Osteoblast (primary cell): ENCODE measurements at places on chromosomes 1 and 21.

DNA sequence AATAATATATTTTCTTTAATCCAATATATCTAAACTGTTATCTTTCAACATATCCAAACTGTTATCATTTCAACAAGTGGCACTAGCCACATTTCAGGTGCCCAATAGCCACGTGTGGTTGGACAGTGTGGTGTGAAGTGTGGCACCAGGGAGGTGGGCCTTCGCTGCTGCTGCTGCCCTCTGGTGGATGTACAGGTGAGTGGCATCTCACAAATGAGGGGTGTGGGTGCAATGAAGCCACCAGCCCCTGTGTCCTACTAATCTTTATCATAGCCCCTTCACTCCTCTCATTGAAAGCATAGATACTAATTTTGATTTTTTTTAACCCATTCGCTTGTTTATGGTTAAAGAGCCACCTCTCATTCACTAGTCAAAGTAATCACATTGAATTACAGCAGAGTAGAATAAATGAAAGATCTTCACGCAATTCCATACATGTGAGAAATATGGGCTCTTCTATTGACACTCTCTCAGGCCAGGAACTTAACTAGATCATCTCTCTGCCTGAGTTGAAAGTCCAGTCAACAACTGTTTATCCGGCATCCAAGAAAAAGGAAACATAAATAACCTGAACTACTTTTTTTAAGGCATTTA lies 499.2 kb downstream of the OMA1 start:
- H3K27me3 ChIP-seq = no peaks in the 10 kb centered on the region
- H3K27ac ChIP-seq = no peak overlapping the region
- no peaks in the 10 kb centered on the region for H3K36me3 ChIP-seq
- no peaks in the 10 kb centered on the region for H3K4me1 ChIP-seq
- H3K4me3 ChIP-seq = no peak overlapping the region

GRCh38 chr1:24727501-24728216 lies 17.6 kb upstream of the CLIC4 start:
- H3K4me1 ChIP-seq = peaks cover 42% of the 10 kb centered on the region
- H3K4me3 ChIP-seq = peak overlapping the region; percentile 42
- H3K27ac ChIP-seq = peak overlapping the region; percentile 80
- no peaks in the 10 kb centered on the region for H3K27me3 ChIP-seq
- DNase-seq = peak; percentile 97

DNA sequence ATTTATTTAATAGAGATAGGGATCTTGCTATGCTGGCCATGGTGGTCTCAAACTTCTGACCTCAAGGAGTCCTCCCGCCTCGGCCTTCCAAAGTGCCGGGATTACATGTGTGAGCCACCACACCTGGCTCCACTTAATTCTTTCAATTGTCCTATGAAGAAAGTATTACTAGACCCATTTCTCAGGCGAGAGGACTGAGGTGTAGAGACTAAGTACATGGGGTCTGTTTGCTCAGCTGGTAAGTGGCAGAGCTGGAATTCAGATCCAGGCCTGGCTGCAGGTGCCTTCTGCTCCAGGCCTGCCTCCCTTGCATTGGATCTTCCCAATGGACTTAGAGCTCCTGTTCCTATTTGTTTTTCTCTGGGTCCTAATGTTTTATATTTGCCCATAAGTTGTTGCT lies 55.5 kb downstream of the HTR6 start:
- no peaks in the 10 kb centered on the region for H3K4me1 ChIP-seq
- no peaks in the 10 kb centered on the region for H3K36me3 ChIP-seq
- no peaks in the 10 kb centered on the region for H3K27me3 ChIP-seq
- H3K27ac ChIP-seq = no peak overlapping the region
- H3K4me3 ChIP-seq = no peak overlapping the region

DNA sequence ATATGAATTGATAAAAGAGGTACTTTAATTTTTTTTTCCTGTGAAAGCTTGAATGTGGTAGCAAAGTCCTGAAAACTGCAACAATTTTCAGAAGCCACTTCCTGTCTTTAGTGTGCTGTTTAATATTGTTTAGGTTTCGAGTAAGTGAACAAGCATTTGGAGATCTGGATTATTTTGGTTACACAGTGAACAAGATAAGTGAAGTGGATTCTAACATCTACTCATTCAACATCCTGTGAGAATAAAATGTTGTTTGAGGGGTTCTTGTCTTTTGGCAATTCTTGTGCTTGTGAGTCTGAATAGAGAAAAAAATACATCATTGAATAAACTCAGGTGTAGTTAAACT lies 35.2 kb upstream of the PLA2G4A start:
- H3K27ac ChIP-seq = peak overlapping the region; percentile 31
- DNase-seq = no peak
- no peak overlapping the region for H3K4me3 ChIP-seq
- no peaks in the 10 kb centered on the region for H3K36me3 ChIP-seq

DNA sequence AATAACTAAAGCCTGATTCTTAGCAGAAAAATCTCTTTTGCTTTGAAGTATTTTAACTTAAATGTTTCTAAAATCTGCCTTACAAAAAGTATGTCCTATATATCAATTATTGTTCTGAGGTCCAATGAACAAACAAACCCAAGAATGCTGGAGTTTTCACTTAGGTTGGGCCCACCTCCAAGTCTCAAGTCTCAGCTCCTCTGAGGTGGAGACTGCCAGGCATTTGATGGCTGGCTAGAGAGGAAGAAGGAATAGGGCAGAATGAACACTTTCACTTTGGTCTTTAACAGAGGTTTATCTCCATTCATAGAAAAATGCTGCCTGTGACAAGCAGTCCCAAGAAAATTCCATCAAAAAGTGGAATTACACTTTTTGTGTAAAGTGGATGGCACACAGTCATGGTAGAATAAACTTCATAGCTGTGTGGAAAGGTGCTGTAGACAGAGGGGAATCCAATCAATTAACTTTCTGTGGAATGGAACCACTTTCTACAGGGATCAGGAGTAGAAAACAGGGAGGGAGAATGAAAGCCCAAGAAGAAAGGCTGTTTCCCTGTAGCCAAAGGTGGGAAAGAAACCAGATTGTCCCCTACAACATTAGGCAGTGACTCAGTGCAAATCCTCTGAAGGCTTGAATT lies 349.4 kb upstream of the RUNX1 start:
- no peaks in the 10 kb centered on the region for H3K27me3 ChIP-seq
- no peak for DNase-seq
- peak overlapping the region; percentile 51 for H3K27ac ChIP-seq
- peak overlapping the region; percentile 46 for H3K4me3 ChIP-seq
- H3K4me1 ChIP-seq = peaks cover 34% of the 10 kb centered on the region

DNA sequence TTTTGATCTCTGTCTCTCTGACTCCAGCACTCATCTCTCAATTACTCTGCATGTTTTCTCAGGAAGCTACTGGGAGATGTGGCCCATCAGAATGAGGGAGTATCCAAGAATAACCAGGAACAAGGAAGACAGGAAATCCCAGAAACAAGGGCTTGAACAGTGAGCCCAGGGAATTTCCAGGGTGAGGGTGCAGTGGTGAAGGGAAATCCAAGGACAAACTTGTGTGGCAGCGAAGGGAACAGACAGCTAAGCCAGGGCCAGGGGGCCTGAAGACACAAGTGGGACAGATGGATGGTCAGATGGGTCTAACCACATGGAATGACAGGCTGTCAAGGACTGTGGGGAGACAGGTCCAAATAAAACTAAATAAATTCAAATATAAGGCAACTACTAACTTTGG lies 121.8 kb upstream of the ERRFI1 start:
- H3K4me1 ChIP-seq = peaks cover 5% of the 10 kb centered on the region
- H3K27ac ChIP-seq = no peak overlapping the region
- no peaks in the 10 kb centered on the region for H3K27me3 ChIP-seq
- peak; percentile 74 for DNase-seq

DNA sequence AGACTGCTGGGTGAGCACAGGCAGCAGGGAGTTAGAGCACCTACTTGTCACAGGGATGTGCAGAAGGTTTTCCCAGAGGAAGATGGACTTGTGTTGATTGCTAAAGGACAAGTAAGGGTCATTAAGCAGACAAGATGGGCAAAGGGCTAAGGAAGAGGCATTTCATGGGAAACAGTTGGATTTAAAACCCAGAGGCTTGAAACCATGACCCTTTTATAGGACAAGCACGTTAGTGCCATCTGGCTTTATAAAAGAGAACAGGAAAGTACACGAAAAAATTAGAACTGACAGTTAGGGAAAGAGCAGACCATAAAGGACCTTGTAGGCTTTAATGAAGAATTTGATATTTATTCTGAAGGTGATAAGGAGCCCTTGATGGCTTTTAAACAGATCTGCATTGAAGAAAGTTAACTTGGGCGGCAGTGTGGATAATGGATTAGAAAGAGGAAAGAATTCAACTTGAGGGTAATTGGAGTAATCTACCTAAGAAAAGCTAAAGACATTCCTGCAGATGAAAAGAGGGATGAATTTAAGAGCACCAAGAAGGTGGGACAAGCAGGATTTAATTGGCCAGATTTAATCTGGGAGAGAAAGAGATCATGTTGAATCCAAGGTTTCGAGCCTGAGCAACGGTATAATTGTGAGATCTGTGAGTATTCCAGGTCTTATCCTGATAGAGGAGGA lies 68.6 kb downstream of the ZC3H11B start:
- H3K27me3 ChIP-seq = no peaks in the 10 kb centered on the region
- H3K4me3 ChIP-seq = no peak overlapping the region
- DNase-seq = no peak
- no peak overlapping the region for H3K27ac ChIP-seq
- H3K36me3 ChIP-seq = no peaks in the 10 kb centered on the region

DNA sequence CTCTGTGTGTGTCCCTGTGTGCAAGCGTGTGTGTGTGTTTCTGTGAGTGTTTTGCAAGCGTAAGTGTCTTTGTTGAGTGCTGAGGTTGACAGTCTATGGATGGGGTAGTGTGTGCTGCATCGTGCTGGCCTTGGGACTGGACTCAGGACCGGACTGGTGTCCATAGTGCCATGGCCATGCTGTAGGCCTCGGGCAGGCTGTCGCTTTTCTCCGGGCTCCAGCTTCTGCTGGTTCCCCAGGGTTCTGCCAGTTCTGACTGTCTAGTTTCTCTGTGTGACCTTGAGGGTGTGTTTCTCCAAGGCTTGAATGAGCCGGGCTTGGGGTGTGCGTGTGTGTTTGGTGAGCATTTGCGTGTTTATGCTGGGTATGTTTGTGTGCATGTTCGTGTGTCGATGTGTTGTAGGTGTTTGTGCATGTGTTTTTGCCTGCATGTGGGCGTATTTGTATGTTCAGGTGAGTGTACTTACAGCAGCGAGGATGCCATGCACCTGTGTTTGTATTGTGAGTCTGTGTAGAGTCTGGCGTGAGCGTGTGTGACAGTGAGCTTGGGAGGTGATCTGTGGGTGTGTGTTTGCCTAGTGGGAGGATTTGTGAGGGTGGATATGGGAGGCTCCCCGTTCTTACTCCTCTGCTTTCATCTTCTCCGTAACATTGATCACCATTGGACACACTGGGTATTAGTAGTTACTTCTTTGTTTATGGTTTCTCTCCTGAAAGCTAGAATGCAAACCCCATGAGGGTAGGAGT lies 51.7 kb upstream of the POU3F1 start:
- H3K4me1 ChIP-seq = no peaks in the 10 kb centered on the region
- peaks cover 14% of the 10 kb centered on the region for H3K27me3 ChIP-seq
- no peak for DNase-seq
- no peaks in the 10 kb centered on the region for H3K36me3 ChIP-seq
- H3K4me3 ChIP-seq = no peak overlapping the region
- no peak overlapping the region for H3K27ac ChIP-seq

GRCh38 chr1:89994231-89994804 lies 592 bp upstream of the ZNF326 start:
- H3K36me3 ChIP-seq = no peaks in the 10 kb centered on the region
- H3K27me3 ChIP-seq = no peaks in the 10 kb centered on the region
- peaks cover 29% of the 10 kb centered on the region for H3K4me1 ChIP-seq
- no peak for DNase-seq

GRCh38 chr1:13830170-13830569 lies 130.2 kb downstream of the PRDM2 start:
- no peaks in the 10 kb centered on the region for H3K36me3 ChIP-seq
- no peak for DNase-seq
- no peak overlapping the region for H3K27ac ChIP-seq
- H3K4me1 ChIP-seq = no peaks in the 10 kb centered on the region
- H3K4me3 ChIP-seq = no peak overlapping the region

GRCh38 chr1:217982331-217983050 lies 302.6 kb upstream of the RRP15 start:
- H3K27me3 ChIP-seq = no peaks in the 10 kb centered on the region
- no peaks in the 10 kb centered on the region for H3K36me3 ChIP-seq
- no peak overlapping the region for H3K27ac ChIP-seq
- DNase-seq = no peak
- no peak overlapping the region for H3K4me3 ChIP-seq
- no peaks in the 10 kb centered on the region for H3K4me1 ChIP-seq
